Activated naive CD8-positive, alpha-beta T cell treated with anti-CD3 and anti-CD28 coated beads, Interleukin-2, amount 50 U/mL, for 24 hours (primary cell): ENCODE measurements at places on chromosomes 13 and 19.

DNA sequence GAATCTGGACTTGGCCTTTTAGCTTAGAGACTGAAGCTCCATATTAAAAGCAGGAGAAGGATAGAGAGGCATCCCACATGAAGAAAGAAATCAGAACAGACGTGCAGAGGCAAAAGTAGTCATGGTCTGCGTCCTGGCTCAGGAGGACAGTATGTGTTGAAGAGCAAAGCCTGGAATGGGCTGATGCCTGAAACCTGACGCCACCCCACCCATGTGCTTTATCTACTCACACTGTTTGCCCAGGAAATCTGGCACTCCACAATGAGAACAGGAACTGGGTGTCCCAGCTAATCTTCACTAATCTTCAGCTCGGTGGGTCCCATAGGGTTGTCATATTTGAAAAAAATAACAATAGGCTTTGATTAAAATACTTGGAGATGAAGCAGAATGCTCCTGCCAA, 549.0 kb upstream of the GPC6 start:
- H3K27ac ChIP-seq: no peak overlapping the region
- DNase-seq: no peak
- no peaks in the 10 kb centered on the region for H3K4me1 ChIP-seq
- no peaks in the 10 kb centered on the region for H3K36me3 ChIP-seq

- H3K27me3 ChIP-seq: no peaks in the 10 kb centered on the region
- no peak overlapping the region for H3K27ac ChIP-seq
- no peak overlapping the region for H3K4me3 ChIP-seq
- no peaks in the 10 kb centered on the region for H3K4me1 ChIP-seq
Observed at GRCh38 chr19:33398361-33399060, 25.0 kb downstream of the CEBPG start.

GRCh38 chr13:23580684-23581060, 10.5 kb downstream of the TNFRSF19 start:
- H3K27ac ChIP-seq: no peak overlapping the region
- peaks cover 14% of the 10 kb centered on the region for H3K4me1 ChIP-seq
- no peaks in the 10 kb centered on the region for H3K36me3 ChIP-seq
- DNase-seq: no peak
- no peak overlapping the region for H3K4me3 ChIP-seq
- H3K27me3 ChIP-seq: peaks cover 35% of the 10 kb centered on the region

- H3K4me1 ChIP-seq: peaks cover 15% of the 10 kb centered on the region
- DNase-seq: no peak
- no peak overlapping the region for H3K4me3 ChIP-seq
- H3K36me3 ChIP-seq: peaks cover 33% of the 10 kb centered on the region
Observed at GRCh38 chr13:102814025-102814607, 15.2 kb downstream of the BIVM start.

- no peak for DNase-seq
- H3K27me3 ChIP-seq: no peaks in the 10 kb centered on the region
- H3K4me3 ChIP-seq: no peak overlapping the region
- no peak overlapping the region for H3K27ac ChIP-seq
- H3K4me1 ChIP-seq: peaks cover 12% of the 10 kb centered on the region
Observed at GRCh38 chr19:56162258-56162657, 13.6 kb upstream of the GALP start.

GRCh38 chr19:49327878-49328544, 3.0 kb upstream of the SLC6A16 start:
- H3K4me3 ChIP-seq: no peak overlapping the region
- H3K27me3 ChIP-seq: no peaks in the 10 kb centered on the region
- H3K27ac ChIP-seq: peak overlapping the region; percentile 80
- peaks cover 12% of the 10 kb centered on the region for H3K36me3 ChIP-seq

DNA sequence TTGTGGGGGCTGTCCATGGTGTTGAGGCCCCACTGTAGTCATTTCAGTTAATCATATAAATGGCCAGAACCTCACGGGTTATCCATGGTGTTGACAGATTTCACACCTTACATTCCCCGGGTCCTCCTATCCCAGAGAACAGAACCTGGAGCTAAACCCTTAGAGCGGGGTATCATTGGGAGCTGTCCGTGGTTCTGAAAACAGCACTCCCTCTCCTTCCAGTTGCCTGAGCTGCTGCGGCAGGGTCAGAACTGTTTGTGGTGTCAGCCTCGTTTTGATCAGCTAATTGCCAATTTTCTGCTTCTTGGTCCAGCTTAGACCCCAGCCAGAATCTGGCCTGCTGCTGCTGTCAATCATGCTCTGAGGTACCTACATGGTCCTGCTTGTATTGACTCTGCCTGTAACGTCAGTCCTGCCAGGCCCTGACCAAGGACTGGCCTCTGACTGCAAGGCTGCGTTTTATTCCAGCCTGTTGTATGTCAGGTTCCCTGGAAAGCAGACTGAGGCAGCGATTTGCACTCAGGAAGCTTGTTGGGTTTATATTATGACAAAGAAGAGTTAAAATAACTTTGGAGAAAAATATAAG, 55.8 kb upstream of the KCTD15 start:
- no peak overlapping the region for H3K27ac ChIP-seq
- no peaks in the 10 kb centered on the region for H3K36me3 ChIP-seq
- peak; percentile 10 for DNase-seq
- no peaks in the 10 kb centered on the region for H3K4me1 ChIP-seq
- no peaks in the 10 kb centered on the region for H3K27me3 ChIP-seq

GRCh38 chr19:48169578-48169938, 586 bp downstream of the LIG1 start:
- H3K36me3 ChIP-seq: peaks cover 28% of the 10 kb centered on the region
- H3K27me3 ChIP-seq: no peaks in the 10 kb centered on the region
- H3K4me1 ChIP-seq: peaks cover 26% of the 10 kb centered on the region
- H3K4me3 ChIP-seq: peak overlapping the region; percentile 88

DNA sequence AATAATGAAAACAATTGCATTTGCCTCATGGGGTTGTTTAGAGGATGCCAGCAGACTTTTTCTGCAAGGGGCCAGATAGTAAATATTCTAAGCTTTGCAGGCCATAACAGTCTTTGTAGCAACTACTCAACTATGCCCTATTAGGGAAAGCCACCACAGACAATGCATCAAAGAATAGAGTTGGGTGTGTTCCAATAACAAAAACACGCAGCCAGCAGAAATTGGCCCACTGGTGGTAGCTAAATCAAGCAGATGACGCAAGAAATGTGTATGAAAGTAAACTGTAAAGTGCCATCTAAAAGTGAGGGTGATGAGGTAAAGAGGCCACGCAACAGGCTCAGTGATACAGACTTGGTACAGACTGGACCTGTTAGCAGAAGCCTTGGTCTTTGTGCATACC, 75.2 kb upstream of the SIAH3 start:
- no peaks in the 10 kb centered on the region for H3K4me1 ChIP-seq
- H3K27ac ChIP-seq: no peak overlapping the region
- H3K4me3 ChIP-seq: no peak overlapping the region
- no peaks in the 10 kb centered on the region for H3K27me3 ChIP-seq
- no peaks in the 10 kb centered on the region for H3K36me3 ChIP-seq

GRCh38 chr19:42067315-42067888, 2.6 kb downstream of the GRIK5 start:
- H3K4me1 ChIP-seq: no peaks in the 10 kb centered on the region
- no peak overlapping the region for H3K27ac ChIP-seq
- peaks cover 4% of the 10 kb centered on the region for H3K27me3 ChIP-seq
- no peak for DNase-seq
- H3K36me3 ChIP-seq: no peaks in the 10 kb centered on the region

DNA sequence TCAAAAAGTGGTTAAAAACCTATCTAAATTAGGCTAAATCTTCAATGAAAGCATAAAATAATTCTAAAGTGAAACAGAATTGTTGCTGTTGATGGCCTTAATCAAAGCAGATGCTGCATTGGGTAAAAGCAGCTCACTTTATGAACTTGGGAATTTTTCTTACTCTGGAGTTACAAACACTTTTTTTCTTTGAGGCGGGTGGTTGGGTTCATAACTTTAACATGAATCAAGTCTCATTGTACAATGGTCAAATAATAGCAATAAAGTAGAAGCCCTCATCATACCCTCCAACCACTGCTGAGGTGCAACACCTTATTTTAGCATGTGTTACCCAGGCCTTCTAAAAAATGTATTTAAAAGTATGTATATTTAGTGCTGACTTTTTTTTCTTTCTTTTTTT, 29.1 kb downstream of the NUP58 start:
- peaks cover 2% of the 10 kb centered on the region for H3K4me1 ChIP-seq
- peaks cover 67% of the 10 kb centered on the region for H3K36me3 ChIP-seq
- no peak overlapping the region for H3K27ac ChIP-seq
- H3K4me3 ChIP-seq: no peak overlapping the region
- H3K27me3 ChIP-seq: no peaks in the 10 kb centered on the region
- no peak for DNase-seq

- no peaks in the 10 kb centered on the region for H3K27me3 ChIP-seq
- no peak overlapping the region for H3K4me3 ChIP-seq
- peak overlapping the region; percentile 59 for H3K27ac ChIP-seq
- DNase-seq: no peak
- peaks cover 35% of the 10 kb centered on the region for H3K4me1 ChIP-seq
- peaks cover 7% of the 10 kb centered on the region for H3K36me3 ChIP-seq
Observed at GRCh38 chr19:2334986-2335846, 6.7 kb downstream of the SPPL2B start.

- DNase-seq: no peak
- no peak overlapping the region for H3K4me3 ChIP-seq
- H3K27ac ChIP-seq: no peak overlapping the region
- H3K36me3 ChIP-seq: no peaks in the 10 kb centered on the region
- peaks cover 3% of the 10 kb centered on the region for H3K4me1 ChIP-seq
Observed at GRCh38 chr19:3897936-3898335, 17.5 kb downstream of the ATCAY start.

DNA sequence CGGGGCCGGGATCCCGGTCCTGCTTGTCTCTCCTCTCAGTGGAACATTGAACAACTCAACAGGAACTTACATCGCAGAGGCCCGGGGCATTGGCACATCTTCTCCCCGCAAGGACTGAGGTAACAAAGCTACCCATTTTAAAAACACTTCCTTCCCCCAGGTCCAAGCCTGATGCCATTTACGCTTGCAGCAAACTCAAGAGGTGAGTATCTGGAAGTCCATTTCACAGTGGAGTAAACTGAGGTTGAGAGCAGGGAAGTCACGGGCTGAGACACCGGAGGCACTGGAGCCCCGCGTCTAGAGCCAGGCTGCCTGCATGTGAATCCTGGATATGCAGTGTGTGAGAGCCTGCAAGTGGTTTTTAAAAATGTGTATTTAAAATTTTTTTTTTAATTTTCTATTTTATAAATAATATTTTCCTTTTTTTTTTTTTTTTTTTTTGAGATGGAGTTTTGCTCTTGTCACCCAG, 492 bp upstream of the PGLYRP1 start:
- H3K4me1 ChIP-seq: peaks cover 14% of the 10 kb centered on the region
- H3K36me3 ChIP-seq: no peaks in the 10 kb centered on the region
- no peak overlapping the region for H3K4me3 ChIP-seq
- peaks cover 31% of the 10 kb centered on the region for H3K27me3 ChIP-seq
- no peak for DNase-seq

- DNase-seq: no peak
- H3K36me3 ChIP-seq: no peaks in the 10 kb centered on the region
- no peaks in the 10 kb centered on the region for H3K27me3 ChIP-seq
Observed at GRCh38 chr19:19749908-19750841, 17.3 kb upstream of the ZNF14 start.

DNA sequence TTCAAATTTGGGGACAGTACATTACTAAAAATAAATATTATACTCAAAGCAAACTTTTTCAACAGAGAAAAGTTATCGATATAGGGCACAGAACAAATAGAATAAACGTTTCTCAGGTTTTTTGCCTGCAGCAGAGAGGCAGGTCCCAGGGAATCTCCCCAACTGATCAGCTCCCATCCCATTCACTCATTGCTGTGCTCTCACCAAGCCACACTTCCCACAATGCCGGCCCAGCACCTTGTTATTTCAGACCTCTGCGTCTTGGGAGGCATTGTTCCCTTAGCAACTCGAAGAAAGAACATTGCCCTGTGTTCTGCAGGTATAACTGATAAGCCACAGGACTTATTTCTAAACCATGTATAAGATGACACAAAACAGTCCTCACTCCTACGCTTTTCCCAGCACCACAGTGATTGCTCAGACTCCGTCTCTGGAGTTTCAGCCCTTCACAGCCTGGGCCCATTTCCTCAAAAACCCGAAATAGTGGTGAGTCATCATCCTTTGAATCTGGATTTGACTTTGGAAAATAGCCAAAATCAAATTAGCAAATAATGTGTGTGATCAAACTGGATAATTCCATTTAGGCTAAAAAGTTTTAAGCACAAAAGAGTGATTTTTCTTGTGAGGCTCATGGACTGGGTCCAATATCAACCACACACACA, 100.4 kb downstream of the DCLK1 start:
- no peak for DNase-seq
- peaks cover 2% of the 10 kb centered on the region for H3K27me3 ChIP-seq
- H3K36me3 ChIP-seq: no peaks in the 10 kb centered on the region
- H3K4me1 ChIP-seq: no peaks in the 10 kb centered on the region

DNA sequence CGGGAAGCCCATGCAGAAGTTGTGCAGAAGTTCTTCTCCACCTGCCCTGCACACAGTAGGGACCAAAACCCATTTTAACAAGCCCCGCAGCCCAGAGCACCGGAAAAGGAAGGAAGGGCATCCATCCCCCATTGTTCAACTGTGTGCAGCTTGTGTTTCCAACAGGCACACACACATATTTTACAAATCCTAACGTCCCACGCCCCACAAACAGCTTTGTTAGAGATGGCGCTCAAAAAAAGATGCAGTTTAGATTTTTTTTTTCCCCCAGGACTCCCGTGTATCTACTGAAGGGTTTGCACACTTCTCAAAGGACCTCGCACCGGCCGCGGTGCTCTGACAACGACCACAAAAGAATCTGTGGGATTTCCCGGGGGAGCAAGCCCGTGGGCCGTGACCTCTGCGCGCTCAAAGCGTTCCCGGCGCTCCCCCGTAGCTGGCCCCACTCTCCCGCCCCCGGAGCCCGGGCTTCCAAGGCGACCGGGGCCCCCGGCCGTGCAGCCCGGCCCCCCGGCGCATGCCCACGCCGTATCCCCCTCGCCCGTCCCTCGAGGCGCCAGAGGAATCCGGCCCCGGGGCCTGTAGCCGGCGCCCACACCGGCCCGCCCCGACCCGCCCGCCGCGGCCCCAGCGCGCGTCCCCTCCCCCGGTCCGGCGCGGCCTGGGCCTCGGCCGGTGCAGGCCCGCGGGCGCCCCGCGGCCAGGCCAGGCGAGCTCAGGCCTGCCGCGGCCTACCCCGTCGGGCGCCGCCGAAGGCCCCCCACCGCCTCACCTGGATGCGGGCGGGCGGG, 523 bp downstream of the ELAVL1 start:
- H3K27me3 ChIP-seq: no peaks in the 10 kb centered on the region
- peak overlapping the region; percentile 97 for H3K4me3 ChIP-seq
- peak; percentile 35 for DNase-seq
- H3K36me3 ChIP-seq: peaks cover 20% of the 10 kb centered on the region
- peaks cover 45% of the 10 kb centered on the region for H3K4me1 ChIP-seq
- peak overlapping the region; percentile 89 for H3K27ac ChIP-seq

GRCh38 chr13:110618780-110619179, 3.4 kb downstream of the NAXD start:
- H3K36me3 ChIP-seq: peaks cover 5% of the 10 kb centered on the region
- peaks cover 45% of the 10 kb centered on the region for H3K4me1 ChIP-seq
- no peak overlapping the region for H3K4me3 ChIP-seq
- H3K27ac ChIP-seq: no peak overlapping the region
